Stomach (tissue), 19 donors: ENCODE measurements at places on chromosomes 2 and 18. TPM values are rescaled to one million over a fixed set of nuclear protein-coding genes. Genes with fewer than 3 reads are reported as not detected.

Gene FER1L5
- not detected for total RNA-seq

Gene EIF4E2
- total RNA-seq = 2.3 TPM

Gene ME2
- 32.7 TPM for total RNA-seq

Gene EPB41L3
- 13.9 TPM for total RNA-seq

Gene CCDC138
- total RNA-seq = 0.29 TPM

Gene GULP1
- total RNA-seq = 129 TPM

DNA sequence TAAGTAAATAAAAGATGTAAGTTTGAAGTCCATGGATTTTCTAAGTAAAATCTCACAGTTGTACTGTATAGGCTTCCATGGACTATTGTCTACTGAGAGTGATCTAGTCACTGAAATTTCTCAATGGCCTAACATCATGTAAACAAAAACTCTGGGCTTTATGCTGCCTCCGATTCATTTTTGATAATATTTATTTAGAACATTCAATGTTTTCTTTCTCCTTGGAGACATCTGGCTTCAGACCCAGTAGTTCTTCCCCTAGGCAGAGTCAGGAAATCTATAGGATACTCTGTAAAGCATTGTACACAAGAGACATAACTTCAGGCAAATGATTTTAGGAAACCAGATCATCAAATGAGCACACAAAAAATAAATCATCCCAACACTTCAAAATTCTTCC lies 1208.6 kb upstream of the ZEB2 start:
- DNase-seq = no peak

GRCh38 chr2:200258881-200259576 lies 47.5 kb upstream of the SPATS2L start:
- DNase-seq = no peak

DNA sequence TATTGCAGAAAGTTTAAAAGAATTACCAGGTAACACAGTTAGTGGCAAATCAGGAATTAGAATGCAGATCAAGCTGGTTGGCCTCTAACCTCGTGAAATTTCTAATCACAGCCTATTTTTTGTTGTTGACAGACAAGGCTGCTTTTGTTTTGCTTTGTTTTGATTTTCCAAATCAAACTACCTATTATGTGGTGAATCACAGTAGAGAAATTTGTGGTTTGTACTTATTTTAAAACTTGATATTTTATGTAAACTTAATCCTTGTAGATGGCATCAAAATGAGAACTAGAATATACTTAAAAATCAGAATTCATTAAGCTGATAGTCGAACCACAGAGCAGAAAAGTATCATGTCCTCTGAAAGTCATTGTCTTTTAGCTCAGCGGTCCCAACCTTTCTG lies 258.1 kb downstream of the CTNNA2 start:
- no peak for DNase-seq

DNA sequence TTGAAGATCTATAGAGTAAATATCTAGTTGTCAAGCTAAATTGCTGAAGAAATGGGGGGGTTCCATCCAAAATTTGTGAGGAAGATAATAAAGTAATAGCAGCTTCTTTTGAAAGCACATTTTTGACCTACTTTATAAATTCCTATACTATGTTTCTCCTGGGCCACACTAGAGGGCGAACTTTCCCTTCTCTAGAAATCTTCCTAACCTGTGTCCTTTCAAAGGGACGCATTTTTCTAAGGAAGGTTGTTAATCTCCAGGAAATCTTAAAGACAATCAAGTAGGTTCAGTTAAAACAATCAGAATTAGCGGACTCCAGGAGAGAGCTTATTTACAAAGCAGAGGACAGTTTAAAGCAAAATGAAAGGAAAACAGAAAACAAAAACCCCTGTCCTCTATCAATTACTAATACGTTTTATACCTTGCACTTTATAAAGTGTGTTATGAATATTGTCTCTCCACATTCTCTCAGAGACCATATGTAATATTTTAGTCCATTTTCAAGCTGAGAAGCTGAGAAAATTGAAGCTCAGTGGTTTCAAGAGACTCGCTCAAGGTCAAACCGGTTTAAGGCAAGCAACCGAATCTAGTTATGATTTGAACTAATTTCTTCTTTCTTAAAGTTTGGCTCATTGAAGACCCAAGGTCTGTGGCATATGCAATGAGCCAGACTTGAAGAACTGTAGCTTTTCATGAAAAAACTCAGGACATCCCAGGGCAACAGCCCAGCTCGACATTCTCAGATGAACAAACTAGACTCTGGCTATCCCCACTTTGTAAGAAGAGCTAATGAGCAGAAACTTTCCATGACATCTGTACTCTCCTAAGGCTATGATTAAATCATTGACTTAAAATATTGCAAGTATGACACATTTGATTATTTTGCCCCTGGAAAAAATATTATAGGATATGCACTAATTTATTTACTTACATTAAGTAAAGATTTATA lies 273.6 kb downstream of the PAX3 start:
- DNase-seq = no peak

DNA sequence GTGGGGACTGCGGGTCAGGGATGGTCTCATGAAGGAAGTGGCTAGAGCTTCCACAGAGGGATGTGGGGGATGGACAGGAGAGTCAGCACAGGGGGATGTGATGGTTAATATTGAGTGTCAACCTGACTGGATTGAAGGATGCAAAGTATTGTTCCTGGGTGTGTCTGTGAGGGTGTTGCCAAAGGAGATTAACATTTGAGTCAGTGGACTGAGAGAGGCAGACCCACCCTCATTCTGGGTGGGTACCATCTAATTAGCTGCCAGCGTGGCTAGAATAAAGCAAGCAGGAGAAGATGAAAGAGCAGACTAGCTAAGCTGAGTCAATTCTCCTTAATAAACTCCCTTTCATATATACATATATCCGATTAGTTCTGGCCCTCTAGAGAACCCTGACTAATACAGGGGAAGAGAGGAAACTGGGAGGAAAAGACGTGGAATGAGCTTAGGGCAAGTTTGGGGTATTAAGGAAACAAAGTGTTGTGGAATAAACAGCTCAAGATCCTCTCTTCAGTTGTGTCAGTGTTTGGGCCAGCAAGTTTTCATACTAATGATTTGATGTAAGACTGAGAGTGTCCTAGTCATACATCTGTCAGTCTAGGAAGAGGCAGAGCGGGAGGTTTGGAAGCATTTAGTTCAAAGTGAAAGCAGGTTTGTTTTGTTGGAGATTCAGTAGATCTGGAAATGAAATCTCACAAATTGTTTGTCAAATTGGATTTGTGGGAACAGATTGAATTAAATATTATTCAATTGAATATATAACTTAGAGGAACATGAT lies 135.2 kb upstream of the NT5C1B start:
- no peak for DNase-seq

- no peak for DNase-seq
Measured at GRCh38 chr2:239956818-239957261, 68.3 kb downstream of the NDUFA10 start.
